ENCODE measurements at places on chromosomes 1 and 21. TPM values are rescaled to one million over a fixed set of nuclear protein-coding genes. Genes with fewer than 3 reads are reported as not detected.
A peak's percentile ranks its signal among the peaks of the same experiment; 100 is the strongest.

- peaks cover 34% of the 10 kb centered on the region for H3K36me3 ChIP-seq
- no peak for DNase-seq
- no peak overlapping the region for H3K27ac ChIP-seq
- peaks cover 7% of the 10 kb centered on the region for H3K4me1 ChIP-seq
- no peaks in the 10 kb centered on the region for H3K27me3 ChIP-seq
- no peak overlapping the region for H3K4me3 ChIP-seq
These were observed 3.0 kb upstream of the PKN2 start for GRCh38 chr1:88680911-88681622.

GRCh38 chr1:201311356-201312011 is 28.2 kb downstream of the PKP1 start:
- H3K4me3 ChIP-seq: no peak overlapping the region
- H3K4me1 ChIP-seq: peaks cover 36% of the 10 kb centered on the region
- peak; percentile 36 for DNase-seq
- peaks cover 20% of the 10 kb centered on the region for H3K36me3 ChIP-seq

DNA sequence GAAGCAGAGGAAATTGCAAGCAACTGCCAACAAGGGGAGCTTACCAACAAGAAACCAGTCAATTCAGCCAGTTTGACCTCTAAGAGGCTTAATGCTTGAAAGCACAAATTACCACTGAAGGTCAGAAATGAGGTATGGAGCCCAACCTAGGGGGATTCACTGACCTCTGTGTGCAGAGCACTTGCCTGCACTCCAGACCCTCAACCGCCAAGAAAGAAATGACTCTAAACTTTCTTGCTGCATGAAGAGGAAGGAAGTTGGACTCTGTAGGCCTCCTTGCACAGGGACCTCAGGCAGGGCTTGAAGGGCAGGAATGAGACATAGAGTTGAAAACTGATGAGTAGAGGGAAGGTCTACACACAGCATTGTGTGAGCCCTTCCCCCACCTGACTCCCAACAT is 10.0 kb downstream of the ARMH1 start:
- H3K4me3 ChIP-seq: no peak overlapping the region
- peaks cover 5% of the 10 kb centered on the region for H3K36me3 ChIP-seq
- no peak overlapping the region for H3K27ac ChIP-seq
- no peak for DNase-seq

- H3K27me3 ChIP-seq: no peaks in the 10 kb centered on the region
- peaks cover 11% of the 10 kb centered on the region for H3K36me3 ChIP-seq
- peaks cover 40% of the 10 kb centered on the region for H3K4me1 ChIP-seq
- no peak for DNase-seq
These were observed 65.9 kb downstream of the KCNK1 start for GRCh38 chr1:233679591-233680373.

TSPEAR gene
- not detected for total RNA-seq

KRTAP12-1 gene
- total RNA-seq: not detected

KIF21B gene
- total RNA-seq: 5.9 TPM

HEYL gene
- 0.27 TPM for total RNA-seq

FMOD gene
- total RNA-seq: not detected
